ENCODE measurements at places on chromosomes 11 and 22.
A peak's percentile ranks its signal among the peaks of the same experiment; 100 is the strongest.

GRCh38 chr11:42315267-42315666 lies 855.8 kb upstream of the LRRC4C start:
- no peak for DNase-seq

DNA sequence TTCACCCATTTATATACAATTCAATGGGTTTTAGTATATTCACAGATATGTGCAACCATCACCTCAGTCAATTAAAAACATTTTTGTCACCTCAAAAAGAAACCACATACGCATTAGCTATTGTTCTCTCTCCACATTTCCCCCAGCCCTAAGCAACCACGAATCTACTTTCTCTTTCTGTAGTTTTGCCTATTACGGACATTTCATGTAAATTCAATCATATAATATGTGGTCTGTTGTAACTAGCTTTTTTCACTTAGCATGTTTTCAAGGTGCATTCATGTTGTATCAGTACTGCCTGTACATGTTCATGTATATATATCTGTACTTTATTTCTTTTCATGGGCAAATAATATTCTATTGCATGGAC lies 104.7 kb upstream of the RRM1 start:
- no peak for DNase-seq

DNA sequence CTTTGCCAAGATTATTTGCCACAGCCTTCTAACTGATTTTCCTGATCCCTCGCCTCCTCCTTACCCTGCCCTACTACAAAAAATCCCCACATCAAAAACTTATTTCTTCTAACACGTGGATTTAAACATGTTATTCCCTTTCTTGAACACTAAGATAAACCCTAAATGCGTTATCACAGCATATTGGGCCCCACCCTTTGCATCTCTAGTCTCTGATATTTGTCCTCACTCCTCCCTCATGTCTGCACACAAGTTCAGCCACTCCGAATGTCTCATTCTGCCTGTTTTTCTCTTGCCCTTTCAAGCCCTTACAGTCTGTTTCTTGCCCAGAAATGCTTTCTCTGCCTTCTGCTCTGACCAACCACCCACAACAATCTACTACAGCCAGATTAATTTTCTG lies 10.6 kb upstream of the ACER3 start:
- DNase-seq, result no peak

GRCh38 chr11:4453118-4453517 lies 4.0 kb downstream of the OR52K2 start:
- DNase-seq, result no peak

DNA sequence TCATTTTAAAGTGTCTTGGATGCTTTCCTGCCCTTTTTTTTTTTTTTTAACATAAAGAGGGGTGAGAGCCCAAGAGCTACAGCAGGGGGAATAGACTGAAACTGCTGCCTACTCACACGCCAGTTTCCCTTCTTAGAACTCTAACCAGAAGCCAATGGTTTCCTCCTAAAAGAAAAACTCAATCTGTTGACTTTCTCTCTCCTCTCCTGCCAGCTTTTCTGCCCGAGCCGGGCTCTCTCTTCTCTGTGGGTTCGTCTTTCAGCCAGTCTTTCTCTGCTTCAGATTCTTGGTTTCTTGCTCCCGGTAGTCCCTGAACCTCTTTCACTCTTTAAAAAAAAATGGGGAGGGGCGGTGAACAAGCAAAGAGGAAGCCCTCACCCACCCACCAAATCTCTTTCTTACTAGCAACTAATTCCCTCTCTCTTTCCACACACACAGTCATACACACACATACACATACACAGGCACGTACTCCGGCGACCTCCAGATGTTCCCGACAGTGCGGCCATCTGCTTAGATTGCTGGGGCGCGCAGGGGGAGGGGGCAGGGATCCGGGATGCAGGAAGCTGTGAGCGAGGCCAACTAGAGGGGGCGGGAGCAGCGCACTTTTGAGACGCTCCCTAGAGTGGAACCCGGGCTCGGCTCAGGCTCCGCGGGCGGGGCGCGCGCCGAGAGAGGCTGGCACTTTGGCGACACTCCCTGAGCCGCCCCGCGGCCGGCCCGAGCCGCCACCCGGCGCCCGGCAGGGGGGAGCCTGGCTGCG lies 444 bp upstream of the TSKU start:
- DNase-seq, result peak; percentile 83

DNA sequence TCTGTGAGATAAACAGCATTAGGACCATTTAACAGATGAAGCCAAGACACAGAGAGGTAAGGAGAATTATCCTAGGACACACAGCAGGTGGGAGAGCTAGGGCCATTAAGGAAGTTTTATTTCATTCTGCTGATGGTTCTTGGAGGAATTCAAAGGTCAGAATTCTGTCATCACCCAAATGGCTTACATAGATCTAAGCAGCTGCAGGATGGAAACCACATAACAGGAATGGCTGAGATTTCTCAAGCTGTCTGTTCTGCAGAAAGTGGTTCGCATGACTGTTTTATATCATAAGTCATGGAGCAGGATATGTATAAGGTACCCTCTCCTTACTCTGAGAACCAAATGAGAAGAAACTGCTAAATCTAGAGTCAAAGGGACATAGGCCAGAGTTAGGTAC lies 163.2 kb upstream of the NARS2 start:
- DNase-seq, result no peak

GRCh38 chr11:135006800-135007199 lies 594.8 kb upstream of the B3GAT1 start:
- no peak for DNase-seq

- DNase-seq, result no peak
Observed at GRCh38 chr11:69463181-69463994, 18.1 kb upstream of the LINC01488 start.

DNA sequence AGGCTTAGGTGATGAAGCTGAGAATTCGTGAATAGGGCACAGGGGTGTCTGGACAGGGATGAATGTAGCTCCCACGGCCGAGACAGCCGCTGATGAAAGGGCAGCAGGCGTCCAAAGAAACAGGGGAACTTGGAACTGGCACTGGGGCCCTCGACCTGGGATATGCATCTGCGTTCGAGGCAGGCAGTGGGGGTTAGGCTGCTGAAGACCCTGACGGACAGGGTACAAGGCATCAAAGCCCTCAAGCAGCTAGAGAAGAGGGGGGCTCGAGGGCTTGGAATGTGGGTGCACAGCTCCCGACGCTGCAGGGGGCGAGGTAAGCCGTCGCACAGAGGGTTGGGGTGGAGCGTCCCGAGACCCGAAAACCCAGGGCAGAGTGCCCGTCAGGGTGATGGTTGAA lies 6.9 kb upstream of the SYT8 start:
- DNase-seq, result no peak

GRCh38 chr22:38491707-38492348 lies 14.3 kb downstream of the DDX17 start:
- no peak for DNase-seq

GRCh38 chr11:123493349-123494063 lies 63.4 kb downstream of the GRAMD1B start:
- DNase-seq, result no peak

DNA sequence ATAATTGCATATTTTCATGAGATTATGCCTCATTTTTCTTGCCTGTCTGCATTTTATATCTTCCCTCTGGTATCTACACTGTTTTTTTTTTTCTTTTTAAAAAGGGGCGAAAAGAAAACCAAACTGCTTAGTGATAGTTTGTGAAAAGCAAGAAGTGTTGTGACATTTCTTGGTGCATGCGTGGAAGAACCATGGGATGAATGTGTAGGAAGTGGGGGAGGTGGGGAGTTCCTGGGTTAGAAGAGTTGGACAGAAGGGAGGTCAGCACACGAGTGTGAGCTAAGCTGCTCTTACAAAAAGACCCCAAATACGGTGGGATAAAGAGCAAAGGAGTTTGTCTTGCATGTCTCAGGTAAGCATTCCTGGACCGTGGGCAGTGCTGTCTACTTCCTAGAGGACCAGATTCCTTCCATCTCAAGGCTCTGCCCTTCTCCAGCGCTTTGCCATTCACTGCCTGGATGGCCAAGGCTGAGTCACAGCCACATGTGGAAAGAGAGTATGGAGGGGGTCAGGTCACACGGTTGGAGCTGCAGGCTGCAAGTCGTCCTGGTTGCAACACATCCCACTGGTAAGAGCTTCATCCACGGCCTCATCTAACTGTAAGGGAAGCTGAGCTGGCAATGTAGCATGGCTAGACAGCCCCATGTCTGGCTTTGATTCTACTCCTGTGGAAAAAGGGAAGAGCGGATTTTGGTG lies 300.6 kb downstream of the DDX10 start:
- DNase-seq, result no peak

DNA sequence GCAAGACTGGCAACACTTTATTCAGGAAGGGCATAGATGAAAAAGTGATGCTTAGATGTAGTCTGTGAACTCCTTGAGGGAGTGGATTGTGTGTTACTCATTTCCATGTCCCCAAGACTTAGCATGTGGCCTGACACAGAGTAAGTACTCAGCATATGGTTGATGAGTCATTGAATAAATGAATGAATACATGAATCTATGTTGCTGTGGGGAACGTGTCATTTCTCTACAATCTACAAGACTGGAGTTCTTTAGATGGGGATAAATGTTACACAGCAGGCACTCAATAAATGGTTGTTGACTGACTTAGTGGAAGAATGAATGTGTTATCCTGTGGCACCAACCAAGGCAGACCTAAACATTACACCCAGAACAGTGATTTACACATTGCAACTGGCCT lies 17.9 kb downstream of the BPIFC start:
- DNase-seq, result no peak

GRCh38 chr11:45245218-45246045 lies 40.7 kb downstream of the SYT13 start:
- DNase-seq, result no peak

DNA sequence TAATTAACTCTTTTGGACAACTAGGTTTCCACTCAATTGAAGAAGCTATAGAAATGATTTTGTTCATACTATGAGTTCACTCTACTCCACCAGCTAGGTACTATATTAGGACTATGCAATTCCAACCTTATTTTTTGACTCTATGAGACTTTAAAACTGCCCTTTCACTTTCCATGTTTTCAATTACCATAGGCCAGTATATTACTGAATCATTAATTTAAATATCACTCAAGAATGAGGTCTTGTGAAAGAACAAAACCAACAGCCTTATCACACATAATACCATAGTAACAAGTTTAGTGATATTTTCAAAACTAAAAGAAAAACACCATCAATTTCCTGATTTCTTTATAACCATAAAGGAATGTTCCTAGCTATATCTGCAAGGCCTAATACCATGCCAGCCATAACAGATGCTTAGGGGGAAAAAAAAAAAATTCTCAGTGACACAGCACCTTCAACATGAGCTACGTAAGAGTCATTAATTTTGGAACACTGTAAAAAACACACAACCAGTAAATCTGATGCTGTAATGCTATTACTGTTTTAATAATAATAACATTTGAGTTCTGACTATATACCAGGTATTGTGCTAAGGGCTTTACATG lies 6.1 kb downstream of the DCUN1D5 start:
- no peak for DNase-seq

DNA sequence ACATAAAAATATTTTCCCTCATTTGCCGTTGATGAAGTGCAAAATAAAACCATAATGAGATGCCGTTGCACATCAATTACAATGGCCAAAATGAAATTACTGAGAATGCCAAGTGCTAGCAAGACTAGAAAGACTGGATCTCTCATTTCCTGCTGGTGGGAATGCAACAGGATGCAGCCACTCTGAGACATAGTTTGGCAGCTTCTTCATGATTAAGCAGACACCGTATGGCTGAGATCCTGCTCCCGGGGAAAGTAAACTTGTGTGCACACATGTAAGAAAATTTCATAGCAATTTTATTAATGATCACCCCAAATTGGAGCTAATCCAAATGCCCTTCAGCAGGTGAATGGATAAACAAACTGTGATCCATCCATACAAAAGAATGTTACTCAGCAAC lies 1013.2 kb downstream of the TBC1D22A start:
- no peak for DNase-seq

GRCh38 chr11:90434858-90435257 lies 212.0 kb upstream of the CHORDC1 start:
- no peak for DNase-seq

DNA sequence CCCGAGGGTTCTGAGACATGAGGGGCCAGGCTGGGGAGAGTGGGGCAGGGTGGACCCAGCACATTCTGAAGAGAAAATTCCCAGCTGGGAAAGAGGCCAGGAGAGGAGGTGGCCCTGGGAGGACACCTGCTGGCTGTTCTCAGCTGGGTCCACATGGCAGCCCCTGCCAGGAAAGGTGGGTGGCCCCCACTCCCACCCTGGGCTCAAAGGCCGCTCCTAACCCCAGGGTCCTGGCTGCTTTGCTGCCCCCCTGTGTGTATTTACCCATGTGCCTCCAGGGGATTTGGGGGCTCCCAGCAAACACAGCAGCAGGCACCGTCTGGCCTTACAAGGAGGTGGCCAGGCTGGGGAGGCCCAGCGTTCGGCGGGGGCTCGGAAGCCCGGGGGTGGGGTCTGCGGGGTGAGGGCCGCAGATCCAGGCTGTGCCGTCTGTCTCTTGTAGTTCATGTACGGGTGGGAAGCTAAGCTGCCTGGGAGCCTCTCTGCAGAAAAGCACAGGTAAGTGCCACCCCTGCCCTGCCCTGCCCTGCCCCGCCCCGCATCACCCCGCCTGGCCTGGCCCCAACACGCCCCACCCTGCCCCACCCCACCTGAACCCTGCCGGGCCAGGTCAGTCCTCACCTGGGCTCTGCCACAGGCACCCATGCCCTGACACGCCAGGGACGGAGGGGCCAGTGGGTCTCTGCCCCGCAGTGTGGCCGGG lies 10.6 kb downstream of the MUC5B start:
- DNase-seq, result no peak

GRCh38 chr11:24944891-24945290 lies 448.0 kb downstream of the LUZP2 start:
- no peak for DNase-seq

GRCh38 chr11:19237813-19238212 lies 2.9 kb downstream of the E2F8 start:
- DNase-seq, result no peak

- peak; percentile 6 for DNase-seq
Observed at GRCh38 chr11:113189909-113190667, 124.3 kb upstream of the TTC12 start.

GRCh38 chr22:48489551-48490499 lies 1337.8 kb downstream of the BRD1 start:
- DNase-seq, result no peak

GRCh38 chr22:32073823-32074380 lies 30.8 kb downstream of the SLC5A1 start:
- DNase-seq, result no peak

DNA sequence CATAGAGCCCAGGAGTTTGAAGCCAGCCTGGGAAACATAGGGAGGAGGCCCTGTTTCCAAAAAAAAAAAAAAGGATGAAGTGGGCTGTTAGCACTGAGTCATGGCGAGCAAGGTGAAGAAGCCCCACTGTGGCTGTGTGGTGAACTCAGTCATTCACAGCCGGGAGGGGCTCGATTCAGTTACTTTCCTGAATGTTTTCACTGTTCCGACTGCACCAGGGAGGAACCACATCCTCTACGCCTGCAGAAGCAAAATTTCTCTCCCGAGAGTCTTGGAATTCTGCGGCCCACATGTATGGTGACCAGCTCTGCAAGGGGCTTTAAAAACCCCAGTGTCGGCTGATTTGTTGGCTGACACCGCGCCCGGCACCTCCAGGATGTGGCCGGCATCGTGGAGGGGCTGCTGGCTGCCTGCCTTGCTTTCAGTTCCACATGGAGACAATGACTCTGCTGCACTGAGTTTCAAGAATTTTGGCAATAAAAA lies 27.8 kb upstream of the GRAMD4 start:
- DNase-seq, result peak; percentile 77

GRCh38 chr22:28019360-28019759 lies 100.3 kb upstream of the PITPNB start:
- peak; percentile 20 for DNase-seq

Data from activated CD4-positive, alpha-beta T cell treated with anti-CD3 and anti-CD28 coated beads for 48 hours (primary cell).